ENCODE measurements at places on chromosomes 7 and 10.
A peak's percentile ranks its signal among the peaks of the same experiment; 100 is the strongest.

- DNase-seq: no peak
Measured at GRCh38 chr7:142822714-142823113, 32.2 kb upstream of the EPHB6 start.

GRCh38 chr7:54837168-54837567 is 78.2 kb upstream of the SEC61G start:
- DNase-seq: no peak

DNA sequence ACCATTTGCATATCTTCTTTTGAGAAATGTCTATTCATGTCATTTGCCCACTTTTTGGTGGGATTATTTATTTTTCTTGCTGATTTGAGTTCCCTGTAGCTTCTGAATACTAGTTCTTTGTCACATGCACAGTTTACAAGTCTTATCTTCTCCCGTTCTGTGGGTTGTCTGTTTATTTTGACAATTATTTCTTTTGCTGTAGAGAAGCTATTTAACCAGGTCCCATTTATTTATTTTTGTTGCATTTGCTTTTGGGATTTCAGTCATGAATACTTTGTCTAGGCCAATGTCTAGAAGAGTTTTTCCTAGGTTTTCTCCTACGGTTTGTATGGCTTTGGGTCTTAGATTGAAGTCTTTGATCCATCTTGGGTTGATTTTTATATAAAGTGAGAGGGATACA is 32.9 kb downstream of the GPR22 start:
- DNase-seq: no peak

- peak; percentile 73 for DNase-seq
Measured at GRCh38 chr7:27160546-27161213, 4.2 kb upstream of the HOXA7 start.

- no peak for DNase-seq
Measured at GRCh38 chr10:23148214-23148613, 43.9 kb upstream of the PTF1A start.

DNA sequence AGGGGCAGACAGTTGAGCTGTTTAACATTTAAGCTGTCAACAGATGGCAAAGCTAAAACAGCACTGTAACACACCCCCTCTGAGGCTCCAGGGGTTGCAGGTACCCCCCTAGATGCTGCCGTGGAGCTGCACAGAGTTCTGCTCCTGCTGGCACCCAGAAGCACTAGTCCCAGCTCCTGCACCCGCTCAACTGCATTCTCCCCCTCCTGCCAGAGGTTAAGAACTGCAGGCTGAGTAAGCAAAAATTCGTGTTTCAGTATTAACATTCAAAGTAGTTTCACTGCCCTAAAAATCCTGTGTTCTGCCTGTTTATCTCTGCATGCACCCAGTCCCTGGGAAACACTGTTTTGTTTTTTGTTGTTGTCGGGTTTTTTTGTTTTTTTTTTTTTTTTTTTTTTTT is 790.8 kb upstream of the KCND2 start:
- no peak for DNase-seq

- no peak for DNase-seq
Measured at GRCh38 chr10:131982185-131982756, 548 bp upstream of the BNIP3 start.

All from NK-92 treated with Interleukin-12 subunit alpha and Interleukin-12 subunit beta, amount 100 ng/mL, for 24 hours (cell line).